Right renal cortex interstitium (tissue), 3 donors: ENCODE measurements at places on chromosomes 7 and 10.
A peak's percentile ranks its signal among the peaks of the same experiment; 100 is the strongest.

GRCh38 chr10:78664929-78665553 is 403.7 kb upstream of the ZMIZ1 start:
- DNase-seq = no peak

DNA sequence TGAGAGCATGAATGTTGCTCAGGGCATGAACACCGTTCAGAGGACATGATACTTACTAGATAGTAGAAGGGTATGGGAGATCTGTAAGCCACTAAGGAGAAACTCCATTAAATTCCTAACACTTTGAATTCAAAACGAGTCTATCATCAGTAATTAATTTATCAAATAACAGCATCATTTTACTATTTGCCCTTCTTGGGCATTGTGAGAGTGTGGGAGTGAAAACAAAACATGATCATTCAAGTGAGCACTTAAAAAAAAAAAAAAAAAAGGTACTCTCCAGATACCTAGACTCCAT is 20.5 kb upstream of the ASB15 start:
- no peak for DNase-seq

DNA sequence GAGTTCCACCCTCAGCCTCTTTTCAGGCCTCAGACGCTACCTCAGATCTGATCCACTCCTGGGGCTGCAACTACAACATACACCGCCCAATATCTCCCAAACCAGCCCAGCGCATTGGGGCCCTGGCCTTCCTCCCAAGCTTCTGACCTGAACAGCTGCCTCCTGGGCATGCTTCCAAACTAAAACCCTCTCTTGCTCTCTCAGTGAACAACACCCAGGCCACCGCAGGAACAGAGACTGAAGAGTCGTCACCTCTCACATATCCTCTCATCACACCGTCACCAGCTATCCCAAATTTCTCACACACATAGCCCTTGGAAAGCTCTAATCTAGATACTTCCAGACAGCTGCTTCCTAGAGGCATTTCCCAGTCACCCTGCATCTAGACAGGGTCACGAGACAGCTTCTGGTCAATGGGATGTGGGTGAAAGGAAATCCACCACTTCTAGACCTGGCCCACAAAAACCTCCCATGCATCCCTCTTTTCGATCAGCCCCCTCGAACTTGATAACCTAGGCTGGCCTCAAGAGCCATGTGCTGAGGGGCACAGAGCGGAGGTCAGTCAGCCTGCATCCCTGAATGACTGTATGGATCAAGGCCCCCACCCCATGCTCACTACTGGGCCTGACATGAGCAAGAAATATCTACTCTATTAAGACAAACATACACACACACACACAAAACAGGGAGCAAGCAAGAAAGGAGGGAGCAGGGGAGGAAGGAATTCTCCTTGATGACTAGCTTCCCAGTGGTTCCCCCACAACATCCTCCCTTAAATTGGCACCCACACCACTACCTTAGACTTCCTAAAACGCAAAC is 1.8 kb downstream of the PARP12 start:
- no peak for DNase-seq

DNA sequence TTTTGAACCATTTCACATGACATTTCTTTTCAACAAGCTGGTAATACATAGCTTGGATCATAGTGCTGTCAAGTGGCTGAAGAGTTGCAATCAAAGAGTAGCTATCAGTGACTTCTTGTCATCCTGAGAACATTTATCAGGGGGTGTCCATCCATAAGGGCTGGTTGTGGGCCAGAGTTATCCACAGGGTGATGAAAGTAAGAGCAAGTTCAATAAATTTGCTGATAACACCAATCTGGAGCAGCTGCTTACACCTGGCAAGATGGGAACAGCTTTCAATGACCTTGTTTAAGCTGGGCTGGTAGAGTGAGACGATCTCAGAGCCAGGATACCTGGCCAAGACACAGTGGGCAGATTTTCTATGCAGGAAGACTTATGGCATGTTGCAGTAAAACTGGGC is 96.3 kb upstream of the IMMP2L start:
- no peak for DNase-seq

GRCh38 chr10:119028900-119029612 is 458 bp upstream of the NANOS1 start:
- peak; percentile 69 for DNase-seq

- no peak for DNase-seq
Measured at GRCh38 chr7:31418928-31419327, 78.4 kb upstream of the NEUROD6 start.

DNA sequence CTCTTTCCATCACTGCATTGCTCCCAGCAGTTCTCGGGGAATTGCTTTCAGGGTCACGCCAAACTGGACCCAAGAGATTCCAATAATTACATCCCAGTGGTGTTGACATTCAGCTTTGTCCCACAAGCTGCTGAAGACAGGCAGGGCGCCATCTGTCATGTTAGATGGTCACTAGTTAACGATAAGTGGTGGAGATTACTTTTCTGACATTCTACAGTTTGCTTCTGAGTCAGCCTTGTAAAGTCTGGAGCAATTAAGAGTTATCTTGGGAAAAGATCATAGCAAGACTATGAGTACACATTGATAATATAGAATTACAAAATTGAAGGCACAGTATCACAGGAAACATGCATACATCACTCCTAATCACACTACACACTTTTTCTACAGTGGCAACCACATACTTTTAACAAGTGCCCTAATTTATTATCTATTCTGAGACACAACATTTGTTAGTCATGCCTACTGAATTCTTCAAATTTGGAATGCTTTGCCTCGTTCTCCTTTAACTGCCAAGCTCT is 41.9 kb downstream of the SEMA3C start:
- DNase-seq = no peak

DNA sequence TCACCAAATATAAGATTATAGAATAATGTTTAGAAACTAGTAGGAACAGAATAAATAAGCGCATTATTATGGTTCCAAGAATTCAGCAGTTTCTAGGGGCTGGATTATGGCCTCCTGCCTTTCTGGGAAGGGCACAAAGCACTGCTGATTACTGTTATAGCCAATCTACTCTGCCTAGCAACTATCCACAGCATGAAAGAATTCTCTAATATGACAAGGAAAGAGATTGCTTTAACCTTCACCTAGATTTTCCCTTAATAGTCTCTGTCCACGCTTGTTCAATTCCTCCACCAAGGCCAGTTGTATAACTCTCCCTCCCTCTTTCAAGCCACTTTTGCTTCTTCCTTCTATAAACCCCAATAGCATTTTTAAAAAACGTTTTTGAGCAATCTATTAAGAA is 1033.6 kb upstream of the LRRTM3 start:
- no peak for DNase-seq

DNA sequence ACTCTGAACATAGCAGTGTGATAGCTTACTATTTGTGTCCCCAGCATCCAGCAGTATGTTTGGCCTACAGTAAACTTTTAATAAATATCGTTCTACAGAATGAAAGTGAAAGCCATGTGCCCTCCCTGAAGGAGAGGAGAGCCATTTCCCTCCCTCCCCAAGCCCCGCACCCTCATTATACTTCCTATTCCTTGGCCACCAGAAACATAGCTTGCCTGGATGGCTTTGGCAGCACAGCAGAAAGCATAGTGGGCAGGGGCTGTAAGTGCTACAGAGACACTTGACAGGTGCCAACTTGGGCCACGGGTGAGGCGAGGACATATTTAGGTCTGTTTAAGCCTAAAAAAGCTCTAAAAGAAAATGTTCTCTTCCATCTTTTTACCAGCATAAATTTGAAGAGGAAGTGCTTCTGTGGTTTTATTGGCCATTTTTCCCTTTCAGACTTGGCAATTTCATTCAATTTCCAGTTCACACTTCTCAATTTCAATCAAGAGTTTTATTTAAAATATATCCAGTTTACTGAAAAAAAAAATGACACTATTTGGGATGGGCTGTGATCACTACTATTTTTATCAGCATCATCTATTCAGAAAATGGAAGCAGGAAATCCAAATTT is 12.7 kb downstream of the HHEX start:
- DNase-seq = no peak

- no peak for DNase-seq
Measured at GRCh38 chr7:112721366-112721765, 68.8 kb downstream of the TMEM168 start.

DNA sequence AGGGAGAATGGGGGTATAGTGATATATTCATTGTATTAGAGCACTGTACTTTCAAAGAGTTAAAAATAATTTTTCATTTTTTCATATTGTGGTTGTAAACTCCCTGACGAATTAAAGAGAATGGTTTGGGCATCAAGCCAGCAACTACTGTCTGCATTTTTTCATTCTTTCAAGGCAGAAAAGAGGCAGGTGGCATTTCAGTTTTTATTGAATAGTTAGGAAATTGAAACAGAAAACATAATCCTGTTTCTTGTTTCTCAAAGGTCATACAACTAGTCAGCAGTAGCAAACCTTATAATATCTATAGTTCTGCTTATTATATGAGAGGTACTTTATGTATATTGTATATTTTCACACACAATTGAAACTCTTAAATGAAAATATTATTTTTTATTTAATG is 303.9 kb upstream of the KCND2 start:
- no peak for DNase-seq

DNA sequence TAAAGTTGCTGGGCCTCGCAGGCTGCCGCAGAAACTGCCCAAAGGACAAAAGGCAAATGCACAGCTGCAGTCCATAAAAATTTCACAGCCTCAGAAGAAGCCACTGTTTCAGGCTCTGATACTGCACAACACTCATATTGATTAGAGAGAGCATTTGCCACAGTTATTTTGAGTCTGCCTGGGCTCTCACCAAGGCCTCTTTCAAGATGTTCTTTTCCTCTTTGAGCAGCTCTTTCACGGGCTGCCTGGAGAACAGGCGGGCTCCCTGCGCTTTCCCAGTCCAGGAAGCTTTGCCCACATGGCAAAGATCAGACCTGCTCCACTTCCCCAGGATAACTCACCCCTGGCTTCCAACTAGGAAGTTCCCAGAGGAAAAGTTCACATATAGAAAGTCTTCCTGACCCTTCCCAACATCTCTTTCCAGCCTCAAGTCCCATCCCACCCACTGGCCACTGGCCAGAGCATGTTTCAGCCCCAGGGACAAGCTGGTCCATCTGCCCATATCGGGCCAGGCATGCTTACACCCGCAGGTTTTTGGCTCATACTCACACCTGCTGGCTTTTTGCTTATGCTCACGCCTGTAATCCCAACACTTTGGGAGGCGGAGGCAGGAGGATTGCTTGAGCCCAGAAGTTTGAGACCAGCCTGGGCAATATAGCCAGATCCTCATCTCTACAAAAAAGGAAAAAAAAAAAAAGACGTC is 3.3 kb downstream of the SLIT1 start:
- DNase-seq = no peak

GRCh38 chr10:59877191-59877671 is 29.1 kb downstream of the CCDC6 start:
- no peak for DNase-seq

DNA sequence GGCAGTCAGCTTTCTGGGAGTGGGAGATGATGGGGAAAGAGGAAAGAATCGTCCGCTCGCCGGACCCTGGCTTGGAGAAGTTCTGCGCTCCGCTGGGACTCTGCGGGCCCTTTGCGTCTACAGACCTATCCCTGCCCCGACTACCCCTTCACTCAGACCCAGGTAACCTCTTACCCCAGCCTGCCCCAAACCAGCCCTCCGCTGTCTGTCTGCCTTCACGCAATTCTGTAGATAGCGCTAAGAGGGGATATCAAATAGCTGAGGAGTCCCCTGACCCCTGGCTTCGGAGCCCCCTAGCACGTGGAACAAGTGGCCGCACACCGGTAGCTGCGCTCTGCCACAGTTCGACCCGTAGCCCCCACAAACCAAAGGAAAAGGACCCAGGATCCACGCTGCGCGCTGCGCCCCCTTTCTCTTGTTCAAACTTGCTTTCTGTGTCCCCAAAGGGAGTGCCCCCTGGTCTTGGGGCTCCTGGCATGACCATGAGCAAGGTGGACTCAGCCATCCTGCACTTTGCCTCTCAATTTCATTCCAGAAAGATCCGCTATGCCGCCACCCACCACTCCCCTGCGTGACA is 7.0 kb downstream of the HOXA4 start:
- DNase-seq = no peak

DNA sequence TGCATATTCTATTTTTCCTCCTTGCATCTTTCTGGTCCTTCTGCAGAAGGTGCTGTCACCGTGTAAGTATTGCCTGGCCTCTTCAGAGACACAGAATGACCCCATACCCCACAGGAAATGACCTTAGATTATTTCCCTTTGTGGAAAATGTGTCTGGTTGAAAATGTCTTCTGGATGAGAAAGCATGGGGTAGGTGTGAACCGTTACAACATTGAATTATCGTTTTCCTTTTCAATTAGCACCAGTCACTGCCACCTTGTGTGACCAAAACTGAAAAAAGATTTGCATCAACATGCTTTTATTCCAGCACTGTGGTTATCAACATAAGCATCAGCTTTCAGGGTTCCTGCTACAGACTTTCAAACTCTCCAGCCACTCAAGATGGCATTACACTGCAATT is 58.0 kb upstream of the CELF2 start:
- no peak for DNase-seq

DNA sequence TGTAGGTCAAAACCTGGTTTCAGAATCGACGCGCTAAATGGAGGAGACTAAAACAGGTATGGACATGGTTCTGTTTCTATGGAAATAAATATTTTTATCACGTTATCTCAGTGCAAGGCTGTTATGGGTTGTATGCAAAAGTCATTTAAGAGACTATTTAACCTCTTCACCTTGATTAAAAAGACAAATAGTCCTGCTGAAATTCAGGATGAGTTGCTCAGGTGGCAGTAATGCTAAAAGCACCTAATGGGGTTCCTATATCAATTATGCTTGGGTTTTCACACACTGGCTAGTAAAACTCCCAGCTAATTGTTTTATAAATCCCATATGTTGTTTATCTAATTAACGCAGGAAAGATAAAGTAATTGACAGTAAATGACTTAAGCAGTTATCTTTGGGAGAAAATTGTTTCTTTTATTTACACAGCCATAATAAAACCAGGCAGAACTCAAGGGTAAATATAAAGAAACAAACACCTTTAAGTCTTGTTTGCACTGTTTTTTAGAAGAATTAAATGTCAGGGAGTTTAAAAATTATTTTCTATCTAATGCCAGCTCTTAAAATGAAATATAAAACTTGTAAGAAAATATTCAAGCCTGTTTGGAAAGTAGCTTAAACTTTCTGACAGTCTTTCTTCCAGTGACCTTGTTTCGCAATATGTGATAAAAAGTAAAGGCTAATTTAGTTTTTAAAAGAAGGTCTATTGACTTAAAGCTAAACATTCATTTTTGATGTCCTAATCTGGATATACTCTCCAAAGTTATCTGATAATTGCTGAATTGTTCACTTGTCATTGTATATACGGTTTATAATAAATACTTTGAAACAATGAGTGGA is 3.2 kb downstream of the HHEX start:
- no peak for DNase-seq

GRCh38 chr7:26853788-26854393 is 10.5 kb downstream of the SKAP2 start:
- no peak for DNase-seq

GRCh38 chr10:118775478-118775877 is 20.7 kb upstream of the CACUL1 start:
- DNase-seq = no peak

DNA sequence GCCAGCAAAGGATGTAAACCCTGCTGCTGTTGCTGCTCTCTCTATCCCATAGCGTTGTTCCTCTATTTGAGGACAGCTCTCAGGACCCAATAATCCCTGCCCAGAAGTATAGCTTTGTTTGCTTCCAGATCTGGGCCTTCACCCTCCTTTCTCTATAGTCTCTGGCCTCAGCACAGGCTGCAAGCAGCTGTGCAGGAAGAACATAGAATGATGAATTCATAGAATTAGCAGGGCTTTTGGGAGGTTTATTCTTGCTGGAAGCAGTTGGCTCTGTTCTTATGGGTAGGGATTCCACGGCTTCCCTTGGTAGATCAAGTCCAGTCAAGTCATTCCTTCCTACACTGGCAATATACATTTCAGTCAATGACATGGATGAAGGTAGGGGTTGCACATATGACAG is 354.7 kb downstream of the HPSE2 start:
- DNase-seq = no peak

- DNase-seq = no peak
Measured at GRCh38 chr7:123075838-123076467, 80.5 kb upstream of the TAS2R16 start.
